ENCODE measurements at places on chromosomes 16 and 17.

GRCh38 chr17:74187761-74188160, 15.7 kb upstream of the RPL38 start:
- DNase-seq = no peak

- DNase-seq = no peak
Measured at GRCh38 chr17:61427567-61427966, 24.7 kb upstream of the TBX4 start.

DNA sequence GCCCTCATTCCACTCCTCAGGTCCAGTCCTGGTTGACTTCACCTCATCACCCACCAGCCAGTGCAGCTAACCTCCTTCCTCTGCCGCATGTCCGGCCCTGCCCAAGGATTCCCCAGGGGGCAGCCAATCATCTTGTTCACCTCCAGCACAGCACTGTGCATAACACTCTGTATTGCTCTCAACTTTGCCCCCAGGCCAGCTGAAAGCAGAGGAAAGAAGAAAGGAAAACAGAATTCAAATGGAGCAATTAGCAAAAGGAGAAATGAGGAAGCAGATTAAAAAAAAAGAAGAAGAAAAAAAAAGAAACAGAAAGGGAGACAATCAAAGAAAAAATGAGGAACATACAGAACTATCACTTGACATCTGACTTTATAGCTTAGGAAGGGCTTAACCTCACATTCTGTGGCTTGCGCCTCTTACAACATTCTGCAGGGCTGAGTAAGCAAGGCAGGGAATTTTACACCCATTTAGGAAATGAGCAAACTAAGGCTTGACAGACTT, 26.1 kb downstream of the GAS7 start:
- no peak for DNase-seq

GRCh38 chr16:57906382-57907316, 64.3 kb downstream of the CNGB1 start:
- DNase-seq = peak; percentile 23

DNA sequence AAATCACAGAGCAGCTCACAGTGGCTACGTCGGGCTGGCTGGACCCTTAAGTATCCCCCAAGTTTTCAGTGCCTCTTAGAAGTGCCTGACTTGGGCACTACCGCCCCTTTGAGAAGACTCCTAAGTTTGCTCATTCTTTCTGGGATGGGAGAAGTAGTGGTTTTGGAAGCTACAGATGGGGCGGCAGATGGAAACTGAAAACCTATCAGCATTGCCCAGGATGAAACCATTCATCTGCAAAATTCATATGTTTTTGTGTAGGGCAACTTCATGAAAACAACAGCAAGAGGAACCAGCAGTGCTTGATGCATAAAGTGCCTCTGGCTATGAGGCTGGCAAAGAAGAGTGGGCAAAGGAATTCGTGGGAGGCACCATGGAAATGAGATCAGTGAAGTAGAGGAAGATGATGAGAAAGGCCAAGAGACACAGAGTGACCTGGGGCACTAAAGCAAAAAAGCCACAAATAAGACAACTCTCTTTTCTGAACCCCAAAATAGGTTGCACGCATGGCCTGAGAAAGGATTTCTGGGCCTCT, 277.1 kb downstream of the XYLT1 start:
- no peak for DNase-seq

Data from activated CD4-positive, alpha-beta T cell treated with anti-CD3 and anti-CD28 coated beads, Interleukin-2, amount 50 U/mL, for 1 hour (primary cell).